ENCODE measurements at places on chromosomes 2 and 18.

GRCh38 chr2:46416739-46417403 lies 62.5 kb upstream of the TMEM247 start:
- DNase-seq: no peak

DNA sequence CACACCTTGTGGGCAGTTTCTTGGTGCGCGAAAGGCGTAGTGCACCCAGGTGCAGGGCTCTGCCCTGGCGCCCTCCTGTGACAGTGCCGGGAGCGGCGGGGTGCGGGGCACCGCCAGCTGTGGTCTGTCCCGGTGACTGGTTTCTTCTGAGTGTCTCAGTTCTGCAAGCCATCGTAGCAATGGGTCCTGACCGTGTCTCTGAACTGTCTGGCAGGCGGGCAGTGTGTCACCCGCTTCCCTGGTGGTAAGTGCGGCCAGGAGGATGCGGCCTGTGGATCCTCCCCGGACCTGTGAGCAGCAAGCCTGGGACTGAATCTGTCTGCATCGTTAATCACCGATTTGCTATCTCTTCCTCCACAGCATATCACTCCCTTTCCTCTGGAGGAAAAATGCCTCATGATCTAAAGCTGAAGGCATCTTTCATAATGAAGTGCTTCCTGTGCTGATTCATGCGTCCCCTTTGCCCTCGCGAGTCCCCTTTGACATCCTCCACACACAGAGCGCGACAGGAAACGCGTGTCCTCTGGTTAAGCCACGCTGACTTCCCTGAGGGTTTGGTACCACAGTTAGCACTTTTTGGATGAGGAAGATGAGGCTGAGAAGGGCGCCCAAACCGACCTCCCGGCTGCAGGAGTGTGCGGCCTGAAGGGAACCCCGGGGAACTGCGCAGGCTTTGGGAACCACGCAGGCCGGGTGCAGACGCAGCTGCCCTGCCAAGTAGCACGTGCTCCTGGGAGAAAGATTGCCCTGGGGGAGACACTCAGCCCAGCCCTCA lies 416.0 kb upstream of the HS6ST1 start:
- DNase-seq: peak; percentile 29

GRCh38 chr2:209653134-209653533 lies 118.5 kb upstream of the UNC80 start:
- no peak for DNase-seq

- DNase-seq: no peak
These were observed 31.4 kb upstream of the CASP8 start for GRCh38 chr2:201228912-201229290.

- no peak for DNase-seq
These were observed 1.7 kb downstream of the ECEL1 start for GRCh38 chr2:232485757-232486557.
